ENCODE measurements at places on chromosomes 5 and 9.

GRCh38 chr9:120841930-120842684 is 615 bp downstream of the PSMD5 start:
- DNase-seq: no peak

- no peak for DNase-seq
Measured at GRCh38 chr9:128214571-128215490, 11.7 kb downstream of the DNM1 start.

GRCh38 chr9:136222166-136222905 is 17.4 kb upstream of the LHX3 start:
- no peak for DNase-seq

- DNase-seq: no peak
Measured at GRCh38 chr5:99176186-99176585, 247.4 kb upstream of the CHD1 start.

GRCh38 chr5:122385808-122386207 is 73.8 kb downstream of the SNCAIP start:
- no peak for DNase-seq

DNA sequence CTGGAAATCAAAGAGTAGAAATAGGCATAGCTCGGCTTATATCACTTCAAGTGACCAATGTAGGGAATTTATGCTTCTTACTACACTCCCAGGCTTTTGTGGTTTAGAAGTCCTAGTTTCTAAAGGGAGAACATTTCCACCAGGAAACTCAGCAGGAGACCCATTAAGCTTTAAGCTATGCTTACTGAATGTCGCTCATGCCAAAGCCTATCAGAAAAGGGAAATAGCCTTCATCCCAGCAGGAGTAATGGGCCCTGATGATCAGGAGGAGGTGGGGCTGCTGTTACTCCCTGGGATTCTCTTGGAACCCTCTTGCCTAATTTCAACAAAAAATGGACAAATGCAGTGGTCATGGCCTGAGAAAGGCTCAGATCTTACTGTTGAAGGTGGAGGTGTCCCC is 54.5 kb upstream of the SEMA6A start:
- DNase-seq: no peak

DNA sequence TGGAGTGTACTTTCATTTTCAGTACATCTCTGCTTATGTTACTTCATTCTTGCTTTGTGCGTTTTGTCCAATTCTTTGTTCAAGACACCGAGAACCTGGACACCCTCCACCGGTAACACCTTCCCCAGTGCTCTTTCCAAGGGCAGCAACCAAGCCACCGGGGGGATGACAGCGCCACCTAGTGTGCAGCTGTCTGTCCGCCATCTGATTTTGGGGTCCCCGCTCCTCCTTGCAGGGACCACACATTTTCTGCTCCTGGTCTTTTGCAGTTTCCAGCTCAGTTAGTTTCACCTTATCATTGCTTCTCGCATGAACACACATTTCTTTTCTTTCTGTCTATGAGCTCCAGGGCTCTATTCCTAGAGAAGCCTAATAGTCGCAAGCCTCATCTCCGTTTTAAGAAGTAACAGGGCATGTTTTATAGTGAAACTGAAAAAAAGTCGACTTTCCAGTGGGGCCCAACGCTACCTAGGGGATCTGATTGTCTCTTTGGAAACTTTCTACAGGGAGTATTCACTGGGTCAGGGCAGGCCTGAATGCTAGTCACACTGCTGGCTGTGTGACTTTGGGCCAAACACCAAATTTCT is 152.1 kb downstream of the FSTL4 start:
- DNase-seq: peak; percentile 60

DNA sequence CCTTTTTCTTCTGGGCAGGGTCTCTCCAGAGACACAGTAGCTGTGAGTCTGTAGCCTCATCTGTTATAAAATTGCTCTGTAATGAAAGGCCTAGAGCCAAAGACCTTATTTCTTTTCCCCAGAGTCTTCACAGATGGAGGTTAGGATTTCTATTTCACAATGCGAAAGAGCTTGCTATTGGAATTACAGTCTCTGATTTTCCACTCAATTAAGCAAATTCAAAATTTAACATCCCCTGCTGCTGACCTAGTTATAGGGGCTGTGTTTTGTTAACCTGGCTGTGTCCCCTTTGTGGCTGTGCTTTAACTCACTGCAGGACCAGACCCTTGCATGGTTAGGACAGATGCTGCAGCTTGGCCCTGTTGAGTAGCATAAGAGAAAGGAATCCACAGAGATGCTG is 190.3 kb upstream of the NMUR2 start:
- DNase-seq: no peak

DNA sequence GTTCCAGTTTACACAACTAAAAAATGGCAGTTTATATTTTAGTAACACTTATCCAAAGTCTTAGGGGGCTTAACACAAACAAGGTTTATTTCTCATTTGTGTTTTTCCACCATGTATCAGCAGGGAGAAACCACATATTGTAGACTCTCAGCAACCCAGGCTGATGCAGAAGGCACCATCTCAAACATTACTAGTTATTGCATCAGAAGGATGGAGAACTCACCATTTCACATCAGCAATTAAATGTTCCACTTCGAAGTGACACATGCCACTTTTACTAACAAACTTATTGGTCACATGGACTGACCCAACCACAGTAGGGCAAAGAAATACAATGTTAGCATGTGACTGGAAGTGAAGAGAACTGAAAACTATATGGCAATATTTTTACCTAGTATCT is 22.5 kb upstream of the SMC2 start:
- DNase-seq: no peak

DNA sequence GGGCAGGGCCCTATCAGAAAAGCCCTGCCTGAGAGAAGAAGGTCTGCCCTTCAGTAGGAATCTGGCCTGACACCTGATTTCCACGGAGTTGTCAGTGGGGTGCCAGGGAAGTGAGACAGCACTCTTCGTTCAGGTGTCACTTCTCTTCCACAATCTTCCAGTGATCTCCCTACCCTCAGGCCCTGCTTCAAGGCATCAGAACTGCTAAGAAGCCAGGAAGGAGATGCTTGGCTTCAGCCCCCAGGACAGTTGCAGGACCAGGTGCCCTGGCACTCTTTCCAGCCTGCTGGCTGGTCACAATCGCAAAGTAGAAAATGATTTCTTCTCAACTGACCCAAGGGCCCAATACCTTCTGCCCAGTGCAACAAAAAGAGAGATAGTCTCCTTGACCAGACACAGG is 50.3 kb downstream of the SPOCK1 start:
- no peak for DNase-seq

DNA sequence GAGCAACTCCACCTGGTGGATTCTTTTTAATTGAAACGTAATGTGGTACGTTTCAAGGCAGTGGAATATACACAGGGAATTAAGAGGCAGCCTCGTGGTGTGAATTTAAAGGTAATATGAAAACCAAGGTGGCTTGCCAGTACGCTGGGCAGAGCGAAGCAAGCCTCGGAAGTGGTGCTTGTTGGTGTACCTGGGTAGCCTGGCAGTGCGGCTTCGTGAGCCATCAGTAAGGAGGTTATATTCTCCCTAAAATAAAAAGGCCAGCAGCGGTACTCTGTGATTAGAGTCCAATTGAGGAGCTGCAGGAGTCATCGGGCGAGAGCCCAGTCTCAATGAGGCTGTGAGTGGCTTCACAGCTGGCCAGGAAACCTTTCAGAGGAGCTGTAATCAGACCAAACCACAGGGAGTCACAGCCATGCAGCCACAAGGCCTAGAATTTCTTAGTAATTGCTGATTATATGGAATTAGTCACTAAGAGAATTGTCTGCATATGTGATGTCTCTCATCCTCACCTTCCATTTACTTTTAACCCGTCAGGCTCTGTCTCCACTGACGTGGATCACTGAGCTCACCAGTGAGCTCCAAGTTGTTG is 57.7 kb downstream of the DCP2 start:
- no peak for DNase-seq

GRCh38 chr9:122008559-122008958 is 84.5 kb downstream of the TTLL11 start:
- DNase-seq: no peak

DNA sequence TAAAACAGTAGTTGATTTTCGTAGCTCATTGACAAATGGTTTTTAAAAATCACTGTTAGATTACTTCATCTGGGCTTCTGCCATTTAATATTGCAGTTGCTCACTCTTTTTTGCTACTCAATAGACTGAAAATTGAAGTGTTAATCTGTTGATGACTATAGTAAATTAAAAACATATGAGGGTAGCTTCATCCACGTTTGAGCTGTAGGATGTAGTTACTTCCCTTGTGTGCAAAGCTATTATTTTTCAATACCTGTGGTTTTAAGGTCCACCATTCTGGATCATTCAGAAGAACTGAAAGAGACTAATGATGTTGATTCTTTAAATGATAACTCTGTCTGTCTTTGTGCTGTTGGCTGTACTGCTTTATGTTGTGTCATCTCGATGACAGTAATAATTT is 74.7 kb downstream of the LNPEP start:
- no peak for DNase-seq

DNA sequence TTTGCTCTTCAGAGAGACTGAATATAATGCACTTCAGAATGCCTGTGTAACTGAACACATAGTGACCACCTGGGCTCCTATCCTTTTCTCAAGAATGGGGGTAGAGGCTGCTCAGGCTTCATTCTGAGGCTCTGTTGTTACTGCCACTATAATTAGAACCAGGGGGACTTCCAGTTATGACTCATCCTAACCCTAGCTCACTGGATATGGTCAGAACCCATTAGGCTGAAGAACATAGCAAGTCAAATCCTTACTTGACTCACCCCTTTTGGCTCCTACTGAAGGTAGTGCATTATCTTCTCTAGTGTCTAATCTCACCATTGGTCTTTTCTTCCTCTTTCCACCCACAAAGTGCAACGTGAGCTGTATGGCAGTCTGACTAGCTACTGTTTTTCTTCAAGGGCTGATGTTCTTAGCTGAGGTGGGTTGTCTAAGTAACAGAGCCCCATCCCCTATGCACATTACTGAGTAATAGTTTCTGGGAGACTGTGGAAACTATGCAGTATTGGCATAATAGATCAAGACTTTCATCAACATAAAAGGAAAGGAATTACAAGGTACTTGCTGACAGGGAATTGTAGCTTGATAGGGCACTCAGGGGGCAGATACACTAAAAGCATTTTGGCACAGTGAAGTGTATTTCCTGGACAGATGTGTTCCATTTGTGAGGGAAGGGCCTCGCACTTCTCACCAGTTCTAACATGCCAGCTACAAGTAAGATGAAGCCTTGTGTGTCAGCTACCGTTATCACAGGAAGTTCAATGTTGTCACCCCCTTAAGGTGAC is 431.0 kb upstream of the MEF2C start:
- no peak for DNase-seq

- DNase-seq: no peak
Measured at GRCh38 chr5:141914199-141914743, 9.4 kb upstream of the DELE1 start.

DNA sequence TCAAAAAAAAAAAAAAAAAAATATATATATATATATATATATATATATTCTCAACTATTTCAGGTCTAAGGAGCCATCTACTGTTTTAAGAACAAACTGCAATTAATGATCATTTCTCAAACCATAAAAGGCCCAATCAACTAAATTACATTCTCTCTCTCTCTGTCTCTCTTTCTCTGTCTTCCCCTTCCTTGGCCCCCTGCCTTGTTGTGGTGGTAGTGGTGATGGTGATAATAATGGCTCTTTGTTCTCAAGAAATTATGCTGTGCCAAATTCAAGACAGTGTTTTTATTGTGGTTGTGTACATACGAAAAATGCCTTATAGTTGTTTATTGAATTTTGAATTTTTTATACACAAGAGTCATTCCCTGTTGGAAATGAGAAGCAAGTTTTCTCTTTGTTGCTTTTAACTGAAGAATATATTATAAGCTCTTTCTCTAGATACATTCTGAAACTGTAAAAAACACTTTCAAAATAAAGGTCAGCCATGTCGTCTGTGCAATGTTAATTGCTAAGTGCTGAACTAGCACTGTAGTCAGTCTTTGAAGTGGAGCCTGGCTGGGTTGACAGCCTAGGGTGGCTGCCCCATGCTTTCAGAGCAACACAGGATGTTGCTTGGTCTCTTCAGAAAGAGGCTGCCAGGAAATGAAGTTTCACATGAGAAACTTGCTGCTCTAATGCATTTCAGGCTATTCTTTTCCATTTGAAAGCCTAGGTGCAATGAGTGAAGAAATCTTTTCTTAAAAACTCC is 96.0 kb downstream of the HINT1 start:
- DNase-seq: peak; percentile 31

- no peak for DNase-seq
Measured at GRCh38 chr5:123285122-123286023, 137.8 kb downstream of the CEP120 start.

- no peak for DNase-seq
Measured at GRCh38 chr9:112145886-112146285, 29.2 kb downstream of the SUSD1 start.

DNA sequence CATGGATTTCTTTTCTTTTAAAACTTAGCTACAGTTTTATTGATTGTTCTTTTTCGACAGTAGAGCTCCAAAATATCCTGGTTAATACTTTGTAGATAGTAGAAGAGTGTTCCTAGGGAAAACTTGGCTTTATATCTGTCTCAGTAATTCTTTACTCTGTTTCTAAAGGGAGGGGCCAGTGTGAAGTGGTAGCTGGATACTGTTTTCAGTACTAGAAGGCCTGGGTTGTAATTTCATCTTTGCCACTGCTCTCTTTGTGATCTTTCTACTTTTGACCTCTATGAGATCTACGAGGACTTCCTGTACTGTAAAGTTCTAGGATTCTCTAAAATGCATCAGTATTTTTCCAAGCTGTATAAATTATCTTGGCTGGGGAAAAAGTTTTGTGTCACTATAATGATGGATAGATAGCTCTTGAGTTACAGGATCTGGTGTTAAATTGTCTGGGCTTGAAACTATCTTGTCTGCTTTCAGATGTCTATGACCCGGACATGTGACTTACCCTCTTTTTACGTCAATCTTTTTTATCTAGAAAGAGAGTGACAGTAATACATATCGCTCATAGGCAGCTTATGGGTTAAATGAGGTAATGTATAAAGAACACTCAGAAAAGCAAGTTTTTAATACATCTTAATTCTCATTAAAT is 53.6 kb downstream of the PRR16 start:
- no peak for DNase-seq

- no peak for DNase-seq
Measured at GRCh38 chr9:35501946-35502345, 12.0 kb downstream of the RUSC2 start.

DNA sequence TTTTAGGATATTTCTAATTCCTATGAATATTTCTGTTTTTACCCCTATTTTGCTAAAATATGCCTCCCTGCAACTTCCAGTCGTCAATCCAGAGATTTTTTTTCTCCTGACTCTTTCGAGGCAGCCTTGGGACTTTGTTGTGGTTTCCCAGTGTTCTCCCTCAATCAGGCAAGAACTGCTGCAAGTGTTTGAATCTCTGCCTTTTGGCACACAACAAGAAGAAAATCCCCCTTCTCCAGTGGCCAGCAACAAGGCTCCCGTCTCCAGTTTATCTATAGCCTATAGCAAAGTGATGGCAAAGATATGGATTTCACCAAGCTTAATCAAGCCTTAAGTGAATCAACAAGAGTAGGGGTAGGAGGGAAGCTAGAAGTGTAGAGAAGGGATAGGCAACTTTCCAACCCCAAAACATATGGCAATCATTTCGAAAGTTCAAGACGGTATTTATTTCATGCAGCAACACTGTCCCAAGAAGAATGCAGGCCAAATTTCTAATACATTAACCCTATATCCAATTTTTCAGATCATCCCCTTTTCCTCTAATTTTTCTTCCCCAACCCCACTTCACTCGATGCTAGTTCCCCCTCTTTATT is 37.7 kb upstream of the PAPPA start:
- DNase-seq: no peak

GRCh38 chr5:74201334-74202081 is 439.0 kb downstream of the ENC1 start:
- DNase-seq: peak; percentile 17

All from activated CD4-positive, alpha-beta T cell treated with anti-CD3 and anti-CD28 coated beads, Interleukin-2, amount 50 U/mL, for 48 hours (primary cell).